Stimulated activated CD4-positive, alpha-beta T cell treated with anti-CD3 and anti-CD28 coated beads, Interleukin-4, amount 100 ng/mL, for 1 hour (primary cell): ENCODE measurements at places on chromosomes 2 and 18.

DNA sequence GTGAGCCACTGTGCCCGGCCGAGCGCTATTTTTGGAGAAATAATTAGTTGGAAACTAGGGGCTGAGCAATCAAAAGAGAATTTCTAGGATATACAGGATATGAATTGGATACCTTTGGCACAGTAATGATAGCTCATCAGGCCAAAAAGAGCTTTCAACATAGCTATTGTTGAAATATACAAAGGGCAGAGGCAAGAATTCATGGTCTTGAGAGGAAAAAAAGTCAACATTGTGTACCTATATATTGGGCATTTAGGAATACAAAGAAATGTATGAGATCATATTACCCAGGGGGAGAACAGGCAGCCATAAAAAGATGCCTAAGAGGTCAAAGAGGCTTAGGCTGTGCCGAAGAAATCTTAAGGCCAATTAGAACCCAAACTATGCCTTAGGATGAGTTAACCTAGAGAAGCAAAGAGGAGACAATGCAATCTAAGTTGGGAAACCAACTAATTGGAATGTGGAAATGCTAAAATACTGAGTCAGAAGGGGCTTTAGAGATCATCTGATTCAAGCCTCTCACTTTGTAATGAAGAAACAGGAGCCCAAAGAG lies 99.0 kb downstream of the RBBP8 start:
- no peak for DNase-seq

DNA sequence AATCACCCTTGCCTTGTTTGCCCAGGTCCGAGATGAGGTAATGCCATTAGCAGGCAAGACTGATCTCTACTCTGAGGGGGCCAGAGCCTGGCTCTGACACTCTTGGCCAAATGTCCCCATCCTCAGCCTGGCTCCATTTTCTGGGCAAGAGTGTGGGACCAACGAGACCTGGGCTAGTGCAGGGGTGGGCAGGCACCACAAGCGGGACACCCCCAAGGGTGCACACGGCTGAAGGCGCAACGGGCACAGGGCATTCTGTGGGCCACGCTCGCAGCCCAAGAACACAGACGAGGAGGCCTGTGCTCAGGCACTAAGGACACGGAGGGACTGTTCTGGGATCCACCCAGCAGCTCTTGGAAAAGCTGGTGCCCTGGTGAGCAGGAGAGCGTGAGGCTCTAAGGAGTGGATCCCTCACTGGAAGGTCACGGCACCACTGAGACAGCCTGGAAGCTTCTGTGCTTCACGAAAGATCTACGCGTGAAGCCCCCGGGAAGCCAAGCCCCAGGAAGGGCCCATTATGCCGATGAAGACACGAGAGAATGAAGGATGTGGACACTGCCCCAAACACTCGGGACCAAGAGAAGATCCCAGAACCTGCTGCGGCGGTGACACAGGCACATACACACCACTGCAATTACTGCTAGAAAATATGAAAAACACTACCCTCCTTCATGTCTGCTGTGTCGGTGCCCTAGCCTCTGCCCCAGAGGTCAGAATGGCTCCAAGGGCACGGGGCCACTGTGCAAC lies 138.2 kb downstream of the HDAC4 start:
- DNase-seq = no peak

DNA sequence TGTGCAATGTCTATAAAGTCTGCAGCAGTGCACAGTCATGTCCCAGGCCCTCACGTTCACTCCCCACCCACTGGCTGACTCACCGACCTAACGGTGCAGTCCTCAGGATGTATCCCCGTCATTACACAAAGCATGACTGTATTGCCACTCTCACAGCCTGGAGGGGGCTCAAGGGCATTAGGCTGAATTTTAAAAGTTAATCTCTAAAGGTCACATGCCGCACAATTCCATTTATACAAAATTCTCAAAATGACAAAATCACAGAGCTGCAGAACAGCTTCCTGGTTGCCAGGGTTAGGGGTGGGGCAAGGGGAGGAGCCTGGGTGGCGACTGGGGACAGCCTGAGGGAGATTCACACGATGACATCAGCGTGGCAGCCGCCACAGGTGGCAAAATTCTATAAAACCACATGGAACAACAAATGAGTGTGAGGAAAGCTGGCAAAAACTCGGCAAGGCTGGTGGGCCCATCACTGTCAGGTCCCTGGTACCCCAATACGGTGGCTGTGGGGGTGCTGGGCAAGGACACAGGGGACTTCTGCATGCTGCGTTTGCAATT lies 97.6 kb downstream of the NDUFA10 start:
- peak; percentile 74 for DNase-seq

GRCh38 chr2:140270224-140270623 lies 1490.0 kb upstream of the NXPH2 start:
- no peak for DNase-seq

GRCh38 chr18:69981948-69982347 lies 34.3 kb upstream of the CD226 start:
- DNase-seq = no peak

DNA sequence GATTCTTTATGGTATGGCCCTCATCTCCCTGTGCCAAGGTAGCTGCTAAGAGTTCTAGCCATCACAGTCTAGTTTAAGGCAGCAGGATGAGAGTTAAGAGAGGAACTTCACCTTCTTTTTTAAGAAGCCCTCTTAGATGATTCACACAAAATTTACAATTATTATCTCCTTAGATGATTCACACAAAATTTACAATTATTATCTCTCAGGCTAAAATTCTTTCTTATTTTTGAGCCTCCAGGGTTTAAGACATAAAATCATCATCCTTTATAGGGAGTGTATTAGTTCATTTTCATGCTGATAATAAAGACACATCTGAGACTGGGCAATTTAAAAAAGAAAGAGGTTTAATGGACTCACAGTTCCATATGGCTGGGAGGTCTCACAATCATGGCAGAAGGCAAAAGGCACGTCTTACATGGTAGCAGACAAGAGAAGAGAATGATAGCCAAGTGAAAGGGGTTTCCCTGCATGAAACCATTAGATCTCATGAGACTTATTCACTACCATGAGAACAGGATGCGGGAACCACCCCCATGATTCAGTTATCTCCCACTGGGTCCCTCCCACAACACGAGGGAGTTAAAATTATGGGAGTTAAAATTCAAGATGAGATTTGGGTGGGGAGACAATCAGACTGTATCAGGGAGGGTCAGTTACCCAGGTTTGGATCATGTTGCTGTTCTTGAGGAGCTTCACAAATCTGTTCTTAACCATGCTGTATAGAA lies 133.0 kb upstream of the MYO3B start:
- DNase-seq = no peak

- no peak for DNase-seq
These were observed 24.5 kb upstream of the MMADHC start for GRCh38 chr2:149612122-149612521.
